Cardiac muscle cell (in vitro differentiated cells and primary cell): ENCODE measurements at places on chromosomes 1 and 21. TPM values are rescaled to one million over a fixed set of nuclear protein-coding genes. Genes with fewer than 3 reads are reported as not detected.

Gene FCRL1
- polyA plus RNA-seq = not detected in 2 replicates

Gene OR6N1
- not detected in 2 replicates for polyA plus RNA-seq

Gene HFM1
- 1.8 and 6.0 TPM in 2 replicates for polyA plus RNA-seq

Gene KRTAP19-1
- not detected in 2 replicates for polyA plus RNA-seq

Gene VTCN1
- polyA plus RNA-seq = 0.70 TPM in 2 replicates

Gene NEGR1
- polyA plus RNA-seq = 0.20 and 0.35 TPM in 2 replicates

Gene KRTAP19-3
- polyA plus RNA-seq = not detected in 2 replicates

Gene PKLR
- not detected in 2 replicates for polyA plus RNA-seq

Gene DNAJC16
- 9.0 and 9.4 TPM in 2 replicates for polyA plus RNA-seq

Gene FCRL4
- not detected in 2 replicates for polyA plus RNA-seq

Gene PTGER3
- 1.5 and 2.6 TPM in 2 replicates for polyA plus RNA-seq

Gene GRIK1
- 0.05 and 0.20 TPM in 2 replicates for polyA plus RNA-seq

Gene NR1I3
- polyA plus RNA-seq = not detected in 2 replicates

Gene FCGR2B
- not detected in 2 replicates for polyA plus RNA-seq

Gene ZBTB21
- polyA plus RNA-seq = 2.3 and 2.6 TPM in 2 replicates

Gene RCSD1
- polyA plus RNA-seq = 77.3 and 100 TPM in 2 replicates

Gene GDAP2
- polyA plus RNA-seq = 9.1 and 12.5 TPM in 2 replicates

Gene PDIK1L
- polyA plus RNA-seq = 4.2 and 7.1 TPM in 2 replicates

Gene SAMD13
- polyA plus RNA-seq = 4.9 and 6.1 TPM in 2 replicates

Gene IL22RA1
- not detected in 2 replicates for polyA plus RNA-seq

Gene SPRR1A
- not detected in 2 replicates for polyA plus RNA-seq

Gene LAD1
- 8.2 and 9.5 TPM in 2 replicates for polyA plus RNA-seq
